Stimulated activated CD8-positive, alpha-beta memory T cell treated with anti-CD3 and anti-CD28 coated beads, Interleukin-15, amount 100 ng/mL, for 48 hours (primary cell): ENCODE measurements at places on chromosomes 11 and 22.

- no peak for DNase-seq
These were observed 24.8 kb downstream of the CNTF start for GRCh38 chr11:58647141-58647699.

DNA sequence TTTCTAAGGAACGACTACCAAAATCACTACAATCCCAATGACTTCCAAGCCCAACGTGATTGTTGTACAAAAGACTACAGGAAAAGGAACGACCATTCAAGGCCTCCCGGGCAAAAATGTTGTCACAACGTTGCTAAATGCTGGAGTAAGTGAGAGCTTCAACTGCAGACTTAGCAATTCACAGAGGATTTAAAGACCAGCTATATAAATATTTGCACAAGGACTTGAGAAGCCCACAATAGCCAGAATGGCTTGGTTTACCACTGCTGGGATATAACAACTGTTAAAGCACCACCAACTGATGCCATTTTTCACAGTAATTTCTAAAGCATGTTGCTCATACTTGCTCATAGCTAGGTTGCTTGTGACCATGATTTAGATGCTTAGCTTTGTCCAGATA lies 78.3 kb downstream of the EMSY start:
- no peak for DNase-seq

- DNase-seq, result no peak
These were observed 1093.3 kb downstream of the BRD1 start for GRCh38 chr22:48734359-48734758.

GRCh38 chr11:115984228-115984627 lies 480.0 kb upstream of the CADM1 start:
- no peak for DNase-seq

DNA sequence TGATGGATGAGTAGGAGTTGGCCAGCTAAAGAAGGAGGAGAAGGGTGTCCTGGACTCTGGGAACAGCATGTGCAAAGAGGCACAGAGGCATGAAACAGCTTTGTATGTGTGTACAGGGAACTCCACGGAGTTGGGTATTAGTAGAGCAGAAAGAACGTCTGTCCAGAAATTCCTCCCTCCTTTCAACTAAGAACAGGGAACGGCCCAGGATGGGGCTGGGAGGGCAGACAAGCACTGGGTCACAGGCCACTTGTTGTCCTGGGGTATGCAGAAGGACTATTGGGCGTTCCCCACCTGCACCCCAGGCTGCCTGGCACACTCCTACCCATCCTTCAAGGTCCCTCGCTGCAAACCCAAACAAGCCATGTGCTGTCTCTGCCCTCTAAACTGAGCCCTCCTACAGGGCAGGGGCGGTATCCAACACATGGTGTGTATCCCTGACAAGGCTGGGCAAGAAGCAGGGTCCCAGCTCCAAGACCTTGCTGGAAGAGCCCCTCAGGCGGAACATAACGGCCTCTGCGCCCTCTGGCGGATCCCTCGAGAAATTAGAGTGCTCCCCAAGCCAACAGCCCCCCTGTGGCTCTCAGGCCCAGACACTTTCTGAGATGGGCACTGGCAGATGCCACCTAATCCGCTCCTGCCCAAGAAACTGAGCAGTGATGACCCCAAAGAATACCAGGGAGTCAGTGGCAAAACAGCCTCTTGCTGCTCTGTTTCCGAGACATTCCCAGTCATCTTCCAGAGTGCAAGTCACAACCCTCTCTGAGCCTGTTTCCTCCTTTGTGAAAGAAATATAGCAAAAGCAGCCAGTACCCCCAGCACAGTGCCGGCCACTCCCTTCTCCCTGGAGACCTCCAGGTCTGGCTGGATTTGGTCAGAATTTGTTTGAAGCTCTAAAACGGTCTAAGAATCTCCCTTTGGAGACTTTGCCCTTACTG lies 1.6 kb upstream of the ELFN2 start:
- no peak for DNase-seq
